HFF-Myc (cell line): ENCODE measurements at places on chromosomes 12 and 14.

DNA sequence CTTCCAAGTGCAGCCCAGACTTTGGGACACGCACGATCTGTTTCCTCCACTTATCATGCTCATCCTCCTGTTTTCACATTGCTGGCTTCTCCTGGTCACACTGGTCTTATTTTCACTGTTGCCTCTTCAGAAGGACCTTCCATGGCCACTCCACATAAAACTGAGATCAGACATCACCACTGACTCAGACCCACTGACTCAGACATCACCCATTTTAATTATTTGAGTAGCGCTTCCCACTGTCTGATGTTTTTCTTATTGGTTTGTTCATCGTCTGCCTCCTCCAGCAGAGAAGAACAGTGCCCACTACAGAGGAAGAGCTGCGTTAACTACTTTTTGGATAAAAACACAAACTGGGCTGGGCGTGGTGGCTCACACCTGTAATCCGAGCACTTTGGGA lies 270.5 kb upstream of the PWP1 start:
- DNase-seq = no peak

DNA sequence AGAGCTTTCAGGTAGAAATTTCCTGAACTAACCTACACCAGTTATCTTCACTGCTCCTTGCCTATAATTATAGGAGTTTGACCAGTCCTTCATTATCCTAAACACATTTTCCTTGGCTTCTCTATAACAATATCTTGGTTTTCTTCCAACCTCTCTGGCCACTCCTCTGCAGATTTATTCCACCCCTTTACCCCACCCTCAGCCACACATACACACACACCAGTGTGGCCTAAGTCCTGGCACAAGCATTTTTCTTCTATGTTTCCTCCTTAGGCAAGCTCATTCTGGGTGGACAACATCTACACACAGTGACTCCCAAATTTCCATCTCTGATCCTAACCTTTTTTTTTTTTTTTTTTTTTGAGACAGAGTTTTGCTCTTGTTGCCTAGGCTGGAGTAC lies 25.1 kb downstream of the CDK17 start:
- no peak for DNase-seq

DNA sequence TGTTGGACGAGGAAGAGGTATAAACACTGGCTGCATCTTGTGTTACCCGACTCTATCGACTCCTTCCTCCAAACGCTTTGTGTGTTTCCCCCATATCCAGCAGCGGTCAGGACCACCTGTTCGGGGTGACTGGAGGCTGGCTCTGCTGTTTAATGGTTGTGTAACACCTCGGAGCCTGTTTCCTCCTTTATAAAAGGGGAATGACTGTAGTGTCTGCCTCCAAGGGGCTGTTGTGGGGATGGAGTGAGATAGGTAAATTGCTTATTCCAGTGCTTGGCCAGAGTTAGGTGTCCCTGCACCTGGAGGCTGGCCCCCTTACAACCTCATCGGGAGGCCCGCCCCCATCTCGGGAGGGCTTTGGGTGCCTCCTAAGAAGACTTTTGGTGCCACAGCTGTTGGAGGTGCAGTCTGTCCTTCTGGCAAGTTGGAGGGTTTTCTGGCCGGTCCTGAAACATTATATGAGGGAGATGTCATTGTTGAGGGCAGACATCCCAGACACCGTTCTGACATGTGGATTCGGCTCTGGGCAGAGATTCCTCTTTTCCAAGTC lies 1.1 kb downstream of the MLXIP start:
- DNase-seq = no peak

DNA sequence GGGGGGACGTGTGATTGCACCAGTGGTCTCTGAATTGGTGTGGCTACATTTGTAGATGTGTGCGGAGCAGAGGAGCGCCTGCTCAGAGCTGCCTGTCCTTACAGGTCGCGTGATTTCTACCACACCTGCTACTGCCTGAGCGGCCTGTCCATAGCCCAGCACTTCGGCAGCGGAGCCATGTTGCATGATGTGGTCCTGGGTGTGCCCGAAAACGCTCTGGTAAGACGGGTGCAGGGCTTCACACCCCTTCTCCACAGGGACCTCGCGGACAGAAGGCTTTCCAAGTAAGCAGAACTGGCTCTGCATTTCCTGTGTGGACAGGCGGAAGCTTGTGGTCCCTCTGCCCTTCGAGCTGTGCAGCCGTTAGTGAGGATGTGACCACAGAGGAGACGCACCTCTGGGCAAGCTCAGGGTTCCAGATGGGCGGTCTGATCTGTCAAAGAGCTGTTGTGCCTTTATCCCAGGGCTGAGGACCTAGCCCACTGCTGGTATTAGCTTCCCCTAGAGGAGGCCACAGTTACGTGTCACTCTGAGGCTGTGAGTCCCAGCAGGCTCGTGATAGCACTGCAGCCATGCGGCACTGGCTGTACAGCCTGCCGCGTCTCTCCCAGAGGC lies 47.7 kb downstream of the MAX start:
- DNase-seq = no peak

- DNase-seq = no peak
Measured at GRCh38 chr12:83784298-83784890, 1097.7 kb downstream of the TMTC2 start.

GRCh38 chr12:51171884-51172514 lies 936 bp downstream of the TFCP2 start:
- no peak for DNase-seq

- DNase-seq = no peak
Measured at GRCh38 chr14:50037852-50038251, 78.5 kb downstream of the VCPKMT start.

DNA sequence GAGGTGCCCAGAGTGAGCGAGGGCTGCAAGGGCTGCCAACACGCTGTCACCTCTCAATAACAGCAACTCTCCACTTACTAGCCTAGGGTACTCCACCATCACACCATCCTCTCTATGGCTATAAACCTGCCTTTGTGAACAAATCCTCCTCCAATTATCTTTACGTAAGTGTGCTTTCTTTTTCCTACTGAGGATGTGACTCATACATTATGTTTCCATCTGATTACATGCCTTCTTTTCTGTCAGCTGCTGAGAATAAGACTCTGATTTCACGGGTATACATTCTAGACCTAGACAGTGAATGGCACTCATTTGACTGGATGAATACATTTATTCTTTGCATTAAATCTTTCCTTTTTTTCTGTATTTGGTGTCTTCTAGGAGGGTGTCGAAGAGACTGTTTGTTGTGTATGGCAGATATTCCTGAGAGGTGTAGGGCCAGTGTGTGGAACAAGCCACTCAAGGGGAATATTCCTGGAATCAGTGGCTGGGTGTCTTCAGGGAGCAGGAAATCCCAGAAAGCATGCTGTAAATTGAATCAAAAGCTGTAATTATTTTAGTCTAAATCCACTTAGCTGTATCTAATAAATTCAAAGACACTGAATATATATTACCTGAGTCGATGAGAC lies 327.3 kb upstream of the TMTC1 start:
- no peak for DNase-seq

- DNase-seq = no peak
Measured at GRCh38 chr12:113842699-113843098, 123.4 kb downstream of the RBM19 start.

DNA sequence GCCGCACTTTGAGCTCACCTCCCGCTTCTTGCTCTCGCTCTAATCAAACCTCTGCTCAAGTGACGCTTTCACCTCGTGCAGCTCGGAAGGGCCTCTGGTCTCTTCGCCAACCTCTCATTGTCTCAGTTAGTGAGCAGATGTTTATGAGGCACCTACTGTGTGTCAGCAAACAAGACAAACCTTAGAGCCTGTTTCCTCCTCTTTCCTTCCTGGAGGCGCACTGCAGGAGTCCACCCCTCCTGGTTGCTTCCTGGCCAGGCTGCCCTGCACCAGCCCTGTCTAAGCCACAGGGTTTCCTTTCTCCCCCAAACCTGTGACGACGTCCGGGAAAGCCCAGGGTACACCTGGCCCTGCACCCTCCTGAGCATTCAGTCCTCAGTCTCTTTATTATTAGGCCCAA lies 84.2 kb downstream of the PHETA1 start:
- no peak for DNase-seq

DNA sequence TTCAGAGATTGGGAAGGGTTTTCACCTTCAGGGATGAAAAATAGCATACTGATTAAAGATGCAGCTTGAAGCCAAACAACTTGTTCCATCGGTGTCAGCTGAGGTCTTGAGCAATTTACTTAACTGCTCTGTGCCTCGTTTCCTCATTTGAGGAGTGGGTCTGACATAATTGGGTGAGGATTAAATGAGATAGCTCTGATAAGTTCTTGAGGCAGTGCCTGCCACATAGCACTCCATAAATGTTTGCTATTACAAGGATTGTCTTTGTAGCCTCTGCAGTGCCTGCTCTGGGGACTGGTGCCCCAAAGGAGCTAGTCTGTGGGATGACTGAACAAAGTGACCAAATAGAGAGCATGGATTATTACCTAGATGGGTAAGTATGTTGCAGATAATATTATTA lies 50.6 kb downstream of the ATP23 start:
- no peak for DNase-seq

DNA sequence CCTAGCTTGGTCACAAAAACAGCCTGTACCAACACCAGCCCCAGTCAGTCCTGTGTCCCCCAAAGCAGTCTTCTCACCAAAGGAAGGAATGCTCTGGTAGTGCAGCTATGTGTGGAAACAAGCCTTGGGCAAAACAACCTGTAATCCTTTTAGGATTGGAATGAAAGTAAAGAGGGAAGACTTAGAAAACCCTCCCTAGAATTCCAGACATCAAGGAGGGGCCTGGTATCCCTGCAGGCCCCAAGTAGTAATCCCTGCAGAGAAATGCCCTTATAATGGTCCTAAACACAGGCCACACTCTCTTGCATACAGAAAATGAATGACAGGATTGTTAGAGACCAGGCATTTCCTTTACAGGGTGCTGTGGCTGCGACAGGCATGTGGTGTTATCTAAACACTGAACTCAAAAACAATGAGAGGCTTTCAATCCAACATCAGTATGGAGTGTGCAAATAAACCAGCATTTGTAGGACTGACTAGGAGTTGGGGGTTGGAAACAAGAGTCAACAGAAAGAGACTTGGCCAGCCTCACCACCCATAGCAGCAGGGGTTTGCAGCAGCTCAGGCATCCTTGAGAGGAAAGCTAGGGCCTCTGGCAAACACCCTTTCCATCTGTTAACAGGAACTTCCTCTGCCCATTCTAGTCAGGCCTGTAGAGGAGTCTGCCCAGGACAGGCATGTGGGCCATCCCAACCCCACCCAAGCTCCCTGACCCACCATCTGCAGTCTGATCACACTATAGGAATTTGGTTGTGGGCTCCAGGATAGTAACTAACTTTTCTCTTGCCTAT lies 59.1 kb downstream of the DCAF5 start:
- no peak for DNase-seq

DNA sequence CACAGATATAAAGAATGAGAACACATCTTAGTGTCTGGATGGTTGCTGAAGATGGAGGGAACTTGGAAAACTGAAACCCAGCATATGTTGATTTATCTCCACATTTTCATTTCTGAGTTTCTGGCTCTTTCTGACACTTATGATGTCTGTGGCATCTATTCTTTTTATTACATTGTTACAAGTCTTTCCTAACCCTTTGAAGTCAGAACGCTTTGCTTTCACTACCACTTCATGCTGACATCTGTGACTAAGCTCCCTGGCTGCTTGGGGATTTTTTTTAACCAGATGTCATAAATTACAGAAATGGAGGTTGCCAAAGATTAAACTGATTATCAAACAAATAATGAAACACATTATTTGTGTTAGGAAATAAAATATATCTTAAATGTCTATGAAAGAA lies 188.7 kb downstream of the KITLG start:
- DNase-seq = peak; percentile 65

DNA sequence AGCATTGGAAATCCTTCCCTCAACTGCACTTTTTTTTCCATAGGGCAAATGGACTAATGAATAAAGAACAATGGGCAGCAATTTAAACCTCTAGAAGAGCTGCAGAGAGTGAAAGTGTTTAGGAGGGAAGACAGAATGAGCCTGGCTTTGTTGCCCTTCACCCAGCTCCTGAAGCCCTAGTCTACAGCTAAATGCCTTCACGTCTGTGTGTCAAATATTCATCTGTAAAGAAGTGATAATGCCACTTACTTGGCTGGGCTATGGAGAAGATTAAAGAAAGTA lies 45.6 kb downstream of the FLRT2 start:
- DNase-seq = no peak

GRCh38 chr12:4241592-4241991 lies 32.0 kb upstream of the CCND2 start:
- no peak for DNase-seq

DNA sequence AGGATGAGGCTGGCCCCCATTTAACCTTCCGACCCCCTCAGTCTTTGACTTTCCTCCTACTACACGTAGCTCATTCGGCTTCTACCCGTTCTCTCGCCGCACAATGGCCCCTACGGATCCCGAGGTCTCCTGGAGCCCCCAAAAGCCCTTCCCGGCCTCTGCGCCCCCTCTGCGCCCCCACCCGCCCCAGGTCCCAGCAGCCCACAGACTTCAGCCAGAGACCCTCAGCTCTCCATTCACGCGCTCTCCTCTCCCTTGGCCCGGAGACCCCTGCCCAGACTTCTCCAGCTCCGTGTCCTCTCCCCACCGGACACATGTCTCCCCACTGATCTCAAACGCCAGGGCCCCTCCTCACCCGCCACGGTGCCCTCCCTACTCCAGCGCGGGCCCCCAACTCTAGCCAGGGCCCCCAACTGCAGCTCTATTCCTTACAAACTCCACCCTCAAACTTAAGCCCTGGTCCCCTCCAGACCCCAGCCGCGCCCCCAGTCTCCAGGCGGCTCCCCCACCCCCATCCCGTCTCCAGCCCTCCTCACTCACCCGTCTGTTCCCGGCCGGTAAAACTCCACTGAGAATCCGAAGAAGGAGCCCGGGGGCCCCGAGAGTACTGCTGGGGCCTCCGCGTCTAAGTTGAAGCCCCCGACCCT lies 502 bp downstream of the ITGA5 start:
- DNase-seq = no peak

GRCh38 chr14:35123388-35123703 lies 994 bp downstream of the PRORP start:
- DNase-seq = no peak

GRCh38 chr12:17438141-17438540 lies 651.9 kb downstream of the RERGL start:
- DNase-seq = no peak

GRCh38 chr12:120956579-120957300 lies 21.6 kb upstream of the HNF1A start:
- no peak for DNase-seq

DNA sequence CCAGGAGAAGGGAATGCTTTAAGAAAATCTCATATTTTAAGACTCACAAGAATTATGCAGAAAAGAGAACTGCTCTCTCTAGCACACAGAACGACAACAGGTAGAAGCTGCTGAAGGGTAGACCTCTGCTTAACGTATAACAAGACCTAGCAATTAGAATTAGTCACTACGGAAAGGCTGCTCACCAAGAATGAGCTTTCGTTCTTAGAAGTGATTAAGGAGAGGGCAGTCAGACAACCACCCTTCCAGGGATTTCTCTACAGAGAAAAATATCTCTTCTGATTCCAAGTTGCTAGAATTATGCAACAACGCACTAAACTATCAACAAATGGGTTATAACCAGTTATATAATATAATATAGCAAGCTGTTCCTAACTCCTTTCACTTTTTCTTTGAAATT lies 18.6 kb downstream of the LRIG3 start:
- DNase-seq = no peak

GRCh38 chr12:55694651-55695050 lies 13.1 kb downstream of the ITGA7 start:
- DNase-seq = no peak

GRCh38 chr12:53211476-53212381 lies 4.7 kb upstream of the ITGB7 start:
- DNase-seq = no peak

- DNase-seq = no peak
Measured at GRCh38 chr12:27095346-27095745, 13.0 kb upstream of the C12orf71 start.
